Stimulated activated CD8-positive, alpha-beta memory T cell treated with anti-CD3 and anti-CD28 coated beads, Interleukin-4, amount 100 ng/mL, for 24 hours (primary cell): ENCODE measurements at places on chromosomes 1 and 21.

DNA sequence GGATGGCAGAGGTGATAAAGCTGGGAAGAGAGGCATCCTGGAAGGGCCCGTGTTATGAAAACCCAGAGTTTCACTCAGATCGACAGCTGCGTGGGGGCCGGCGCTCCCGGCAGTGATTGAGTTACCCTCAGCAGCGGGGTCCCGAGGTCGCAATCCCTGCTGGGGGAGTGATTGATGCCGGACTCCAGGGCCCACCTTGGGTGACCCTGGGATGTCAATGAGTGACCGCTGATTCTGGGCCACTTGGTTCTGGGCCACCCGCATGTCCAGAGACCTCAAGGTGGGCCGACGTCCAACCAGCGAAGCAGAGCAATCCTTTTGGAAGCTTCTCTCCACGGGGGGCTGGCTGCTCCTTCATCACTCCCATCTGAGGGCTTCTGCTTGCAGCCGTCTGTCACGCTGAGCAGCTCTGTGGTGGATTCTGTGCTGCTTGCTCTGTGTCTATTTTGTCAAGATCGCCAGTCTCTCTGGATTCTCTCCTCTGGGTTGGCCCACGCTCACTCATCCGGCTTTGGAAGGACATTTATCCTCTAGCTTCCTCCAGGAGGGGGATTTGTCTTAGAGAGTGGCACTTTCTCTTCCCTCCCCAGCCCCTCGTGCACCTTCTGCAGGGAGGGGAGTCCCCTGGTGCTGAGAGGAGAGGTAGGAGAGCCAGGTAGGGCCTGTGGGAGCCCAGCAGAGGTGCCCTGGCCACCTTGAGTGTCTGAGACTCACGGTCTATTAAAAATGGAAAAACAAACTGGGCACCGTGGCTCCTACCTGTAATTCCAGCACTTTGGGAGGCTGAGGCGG lies 110.9 kb upstream of the C1orf174 start:
- DNase-seq, result no peak

DNA sequence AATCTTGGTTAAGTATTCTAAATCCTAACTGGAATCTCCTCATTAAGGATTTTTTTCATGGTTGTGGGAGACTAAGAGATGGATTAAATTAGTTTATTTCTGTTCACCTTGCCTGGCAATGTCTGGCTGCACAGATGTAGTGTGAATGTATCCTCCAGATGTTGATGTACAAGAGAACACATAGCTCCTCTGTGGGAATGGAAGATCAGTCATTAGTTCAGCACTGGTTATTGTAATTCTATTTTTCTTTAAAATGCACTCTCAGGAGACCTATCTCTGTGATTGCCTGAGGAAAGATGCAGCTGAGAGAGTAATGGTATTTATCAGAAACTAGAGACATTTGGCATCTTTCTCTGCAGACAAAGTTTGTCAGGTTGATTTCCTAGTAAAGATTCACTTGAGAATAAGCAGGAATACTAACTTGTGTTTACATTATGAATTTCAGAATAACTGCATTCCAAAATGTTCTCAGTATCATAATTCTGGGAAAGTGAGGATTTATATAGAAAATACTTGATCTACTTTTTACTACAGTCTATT lies 178.6 kb downstream of the GIPC2 start:
- DNase-seq, result no peak

DNA sequence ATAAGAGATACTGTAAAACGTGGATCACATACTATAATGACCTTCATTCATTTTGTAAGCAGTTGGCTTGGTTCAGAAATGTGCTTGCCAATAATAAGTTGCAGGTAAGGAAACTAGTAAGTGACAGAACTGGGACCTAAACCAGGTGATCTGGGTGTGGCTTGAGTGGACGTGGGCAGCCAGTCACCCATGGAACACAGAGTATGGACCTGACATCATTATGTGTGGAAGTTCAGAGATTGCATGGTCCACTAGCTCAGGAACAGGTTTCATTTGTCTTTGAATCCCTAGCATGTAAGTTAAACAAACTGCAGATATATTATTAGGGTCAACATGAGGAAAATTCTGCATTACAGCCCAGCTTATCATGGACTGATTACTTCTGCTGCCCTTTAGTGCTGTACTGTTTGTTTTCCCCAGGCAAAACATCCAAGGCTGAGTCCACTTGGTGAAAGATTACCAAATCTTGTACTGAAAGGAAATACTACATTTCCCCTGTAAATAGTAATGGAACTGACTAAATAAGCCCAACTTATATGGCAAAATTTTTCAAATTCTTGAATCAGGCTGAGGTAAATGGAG lies 327.3 kb upstream of the SGIP1 start:
- DNase-seq, result no peak

GRCh38 chr21:41559658-41560631 lies 52.0 kb upstream of the TMPRSS2 start:
- DNase-seq, result no peak

- DNase-seq, result no peak
These were observed 51.4 kb upstream of the C8B start for GRCh38 chr1:57017200-57017599.

- DNase-seq, result no peak
These were observed 21.8 kb downstream of the VTCN1 start for GRCh38 chr1:117188816-117189437.

GRCh38 chr1:65097076-65097475 lies 50.9 kb upstream of the AK4 start:
- DNase-seq, result no peak

- no peak for DNase-seq
These were observed 176.1 kb downstream of the BRINP2 start for GRCh38 chr1:177346790-177347359.

- no peak for DNase-seq
These were observed 5.1 kb upstream of the OLFML2B start for GRCh38 chr1:162028726-162029125.
